Stimulated activated CD4-positive, alpha-beta T cell treated with anti-CD3 and anti-CD28 coated beads, Interleukin-4, amount 100 ng/mL, for 48 hours (primary cell): ENCODE measurements at places on chromosomes 4 and X.

DNA sequence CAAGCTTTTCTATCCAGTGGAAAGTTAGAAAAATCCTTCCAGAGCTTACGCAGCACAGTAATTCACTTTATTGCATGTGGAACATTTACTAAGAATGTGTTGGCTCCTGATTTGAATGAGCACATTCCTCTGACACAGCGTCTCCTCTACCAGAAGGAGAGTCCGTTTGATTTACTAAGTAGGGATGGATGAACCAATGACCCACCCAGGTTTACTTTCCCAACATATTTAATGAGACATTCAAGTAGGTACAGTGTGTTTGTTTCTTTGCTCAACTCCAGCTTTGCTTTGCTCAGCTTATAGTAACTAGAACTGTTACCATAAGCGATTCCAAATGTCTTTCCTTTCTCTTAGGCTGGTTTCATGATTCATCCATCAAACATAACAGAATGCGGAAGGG lies 161.7 kb downstream of the SMARCA1 start:
- no peak for DNase-seq

- DNase-seq = no peak
Observed at GRCh38 chr4:1638873-1639272, 45.2 kb downstream of the FAM53A start.

DNA sequence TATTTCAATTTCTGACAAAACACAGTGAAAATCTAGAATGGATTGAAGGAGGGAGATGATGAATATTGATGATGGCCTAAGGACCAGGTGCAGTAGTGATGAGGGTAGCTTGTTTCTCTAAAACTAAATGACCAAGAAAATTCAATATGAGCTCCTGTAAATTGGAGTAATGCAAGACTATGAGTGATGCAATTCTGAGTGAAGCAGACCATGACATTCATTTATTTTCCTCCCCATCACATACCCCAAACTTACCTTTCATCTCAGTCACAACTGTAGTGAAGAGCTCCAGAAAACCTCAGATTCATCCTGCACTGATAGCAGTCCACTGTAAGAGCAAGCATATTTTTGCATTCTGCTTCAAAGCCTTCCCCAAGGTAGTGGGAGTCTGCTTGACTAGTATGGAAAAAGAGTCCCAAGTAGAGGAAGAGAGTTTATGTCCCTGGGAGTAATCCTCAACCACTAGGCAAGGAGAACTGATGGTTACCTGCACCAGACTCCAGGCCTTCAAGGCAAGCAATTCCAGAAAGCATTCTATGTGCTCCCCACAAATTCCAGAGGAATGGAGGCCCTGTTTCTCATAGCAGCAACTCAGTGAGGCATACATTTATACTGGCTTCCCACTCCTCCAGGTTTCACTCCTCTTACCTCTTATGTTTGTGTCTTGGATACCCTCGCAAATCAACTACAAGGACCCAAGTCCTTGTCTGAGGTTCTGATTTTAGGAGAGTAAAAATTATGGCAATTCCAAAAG lies 47.2 kb downstream of the CXCL1 start:
- DNase-seq = no peak

- DNase-seq = peak; percentile 6
Observed at GRCh38 chr4:184762100-184762499, 28.2 kb upstream of the CENPU start.

GRCh38 chrX:27660878-27661277 lies 70.7 kb downstream of the DCAF8L2 start:
- DNase-seq = no peak

DNA sequence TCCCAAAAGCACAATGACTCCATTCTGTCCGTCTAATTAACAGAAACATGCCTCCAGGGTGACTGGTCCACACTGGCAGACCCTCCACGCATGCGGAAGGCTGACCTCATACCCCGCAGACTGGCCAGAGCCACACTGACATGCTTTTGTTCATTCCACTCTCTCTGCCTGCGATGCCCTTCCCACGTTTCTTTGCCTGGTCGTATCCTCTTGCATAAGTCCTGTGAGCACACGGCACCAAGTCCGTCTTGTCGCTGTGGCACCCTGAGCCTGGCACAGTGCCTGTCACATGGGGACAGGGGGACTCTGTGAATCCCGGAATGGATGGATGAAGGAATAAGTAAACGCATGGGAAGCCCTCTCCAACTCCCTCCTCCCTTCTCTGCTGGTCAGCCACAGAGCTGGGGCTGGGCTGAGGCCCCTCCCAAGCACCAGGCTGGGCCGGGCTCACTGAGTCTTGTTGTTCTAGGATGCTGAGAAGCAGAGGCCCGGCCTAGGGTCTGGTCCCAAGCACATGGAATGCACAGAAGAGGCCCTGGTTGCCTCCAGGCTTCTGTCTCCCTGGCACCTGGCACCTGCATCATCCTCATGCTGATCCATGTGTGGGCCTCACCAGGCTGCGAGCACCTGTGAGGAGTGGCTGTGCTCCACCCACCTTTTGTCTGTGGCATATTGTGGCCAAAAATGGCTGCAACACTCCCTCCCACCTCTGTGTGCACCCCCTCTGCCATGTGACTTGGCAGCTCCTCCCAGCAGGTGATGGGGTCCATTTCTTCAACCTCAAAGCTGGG lies 38.9 kb upstream of the C4orf50 start:
- no peak for DNase-seq

- peak; percentile 6 for DNase-seq
Observed at GRCh38 chrX:74492720-74493201, 71.5 kb downstream of the SLC16A2 start.

- DNase-seq = no peak
Observed at GRCh38 chrX:19361701-19362100, 18.0 kb downstream of the PDHA1 start.

GRCh38 chr4:158121161-158121579 lies 51.7 kb downstream of the GASK1B start:
- DNase-seq = no peak

DNA sequence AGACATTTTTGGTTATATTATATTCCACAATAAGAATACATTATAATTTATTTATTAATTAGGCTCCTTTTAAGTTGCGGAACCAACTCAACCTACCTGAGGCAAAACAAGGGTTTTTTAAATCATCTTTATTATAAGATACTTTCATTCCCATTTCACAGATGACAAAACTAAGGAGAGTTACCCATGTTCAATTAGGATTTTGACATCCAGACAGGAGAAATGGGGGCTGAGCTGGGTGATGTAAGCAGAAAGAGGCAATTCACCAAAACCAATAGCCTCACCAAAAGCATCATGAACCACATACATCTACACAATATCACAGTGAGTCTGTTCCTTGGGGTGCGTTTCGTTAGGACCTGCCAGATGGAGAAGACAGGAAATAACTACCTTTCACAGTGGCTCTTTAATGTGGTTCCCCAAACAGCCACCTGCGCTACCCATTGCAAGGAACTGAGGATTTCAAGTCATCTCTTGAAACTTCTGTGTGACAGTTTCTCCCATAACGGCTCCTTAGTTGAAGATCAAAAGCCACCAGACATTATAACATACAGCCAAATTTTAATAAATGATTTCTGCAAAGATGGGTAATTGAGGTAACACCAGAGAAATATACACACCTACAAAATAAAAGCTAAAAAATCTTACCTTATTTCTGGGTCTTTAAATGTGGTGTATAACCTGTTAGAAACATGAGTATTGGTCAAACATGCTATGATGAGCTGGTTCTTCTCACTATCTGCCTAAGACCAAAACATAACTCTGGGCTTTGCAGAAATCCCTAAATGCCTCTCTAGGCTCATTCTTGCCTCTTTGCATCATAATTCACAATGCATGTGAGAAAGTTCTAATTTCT lies 190.6 kb upstream of the LEF1 start:
- no peak for DNase-seq

- DNase-seq = no peak
Observed at GRCh38 chr4:81494031-81494431, 22.3 kb upstream of the RASGEF1B start.

- DNase-seq = no peak
Observed at GRCh38 chr4:87108142-87108546, 112.3 kb downstream of the KLHL8 start.

DNA sequence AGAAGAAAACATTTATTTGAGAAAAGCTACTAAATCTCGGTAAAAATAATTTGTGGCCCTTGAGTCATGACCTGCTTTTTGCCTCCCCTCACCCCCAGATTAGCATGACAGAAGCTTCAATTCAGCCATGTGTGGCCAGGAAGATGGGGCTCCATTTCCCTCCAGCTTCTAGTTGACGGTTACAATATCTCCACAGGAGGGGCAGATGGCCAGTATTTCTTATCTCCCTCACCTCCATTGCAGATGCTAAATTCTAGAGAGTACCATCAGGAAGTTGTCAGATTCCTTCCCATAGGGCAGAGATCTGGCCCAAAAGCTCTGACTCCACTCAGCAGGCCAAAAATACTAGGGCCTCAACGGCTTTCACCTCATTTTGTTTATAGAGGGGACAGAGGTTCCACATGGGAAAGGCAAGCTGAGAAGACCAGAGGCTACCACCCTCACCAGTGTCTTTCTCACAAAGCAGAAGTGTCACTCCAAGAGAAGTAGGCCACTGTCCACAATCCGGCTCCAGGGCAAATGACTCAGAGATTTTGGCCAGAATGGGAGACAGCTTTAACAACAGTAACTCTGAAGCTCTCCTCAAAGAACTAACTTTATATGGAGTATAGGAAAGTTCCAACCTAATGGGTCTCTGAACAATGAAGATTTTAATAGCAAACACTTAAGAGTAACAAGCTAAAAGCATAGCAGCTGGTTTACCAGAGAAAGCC lies 108.3 kb downstream of the TBC1D19 start:
- no peak for DNase-seq

- no peak for DNase-seq
Observed at GRCh38 chrX:31251336-31251735, 179.5 kb upstream of the FTHL17 start.

DNA sequence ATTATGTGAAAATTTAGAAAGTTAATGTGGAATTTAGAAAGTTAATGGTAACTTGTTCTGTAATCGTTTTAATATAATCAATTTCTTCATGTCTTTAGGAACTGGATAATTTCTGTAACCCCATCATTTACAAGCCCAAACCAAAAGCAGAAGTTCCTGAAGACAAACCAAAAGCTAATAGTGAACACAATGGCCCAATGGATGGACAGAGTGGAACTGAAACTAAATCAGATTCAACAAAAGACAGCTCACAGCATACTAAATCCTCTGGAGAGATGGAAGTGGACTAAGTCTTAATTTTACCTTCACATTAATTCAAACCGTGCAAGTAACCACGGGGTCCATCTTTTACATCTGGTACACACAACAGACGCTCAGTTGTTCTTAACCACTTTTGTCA lies 48.1 kb upstream of the PLK4 start:
- DNase-seq = no peak

GRCh38 chr4:155450676-155451075 lies 73.9 kb upstream of the MAP9 start:
- no peak for DNase-seq

DNA sequence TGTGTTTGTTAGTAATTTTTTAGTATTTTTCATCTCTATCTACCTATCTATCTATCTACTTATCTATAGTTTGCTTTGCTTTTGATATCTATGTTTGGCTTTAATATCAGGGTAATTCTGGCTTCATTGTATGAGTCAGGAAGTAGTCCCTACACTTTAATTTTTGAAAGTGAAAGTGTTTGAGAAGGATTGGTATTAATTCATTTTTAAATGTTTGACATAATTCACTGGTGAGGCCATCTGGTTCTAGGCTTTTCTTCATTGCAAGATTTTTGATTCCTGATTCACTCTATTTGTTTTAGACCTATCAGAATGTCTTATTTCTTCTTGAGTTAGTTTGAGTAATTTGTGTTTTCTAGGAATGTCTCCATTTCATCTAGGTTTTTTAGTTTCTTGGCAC lies 20.2 kb upstream of the TCP11X2 start:
- DNase-seq = no peak

- no peak for DNase-seq
Observed at GRCh38 chr4:16271411-16271810, 45.1 kb upstream of the TAPT1 start.

DNA sequence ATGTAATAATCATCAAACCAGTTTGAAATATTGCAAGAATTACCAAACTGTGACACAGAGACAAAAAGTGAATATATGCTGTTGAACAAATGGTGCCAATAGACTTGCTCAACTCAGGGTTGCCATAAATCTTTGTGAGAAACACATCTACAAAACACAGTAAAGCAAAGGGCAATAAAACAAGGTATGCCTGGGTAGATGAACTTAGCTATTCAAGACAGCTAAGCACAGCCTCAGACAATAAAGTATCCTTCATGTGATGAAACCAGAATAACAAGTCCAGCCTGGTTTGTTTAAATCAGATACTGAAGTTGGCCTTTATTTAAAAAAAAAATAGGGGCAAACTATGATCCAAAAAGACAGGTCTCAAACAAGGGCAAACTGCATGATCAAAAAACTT lies 19.2 kb downstream of the LAMTOR3 start:
- DNase-seq = no peak

DNA sequence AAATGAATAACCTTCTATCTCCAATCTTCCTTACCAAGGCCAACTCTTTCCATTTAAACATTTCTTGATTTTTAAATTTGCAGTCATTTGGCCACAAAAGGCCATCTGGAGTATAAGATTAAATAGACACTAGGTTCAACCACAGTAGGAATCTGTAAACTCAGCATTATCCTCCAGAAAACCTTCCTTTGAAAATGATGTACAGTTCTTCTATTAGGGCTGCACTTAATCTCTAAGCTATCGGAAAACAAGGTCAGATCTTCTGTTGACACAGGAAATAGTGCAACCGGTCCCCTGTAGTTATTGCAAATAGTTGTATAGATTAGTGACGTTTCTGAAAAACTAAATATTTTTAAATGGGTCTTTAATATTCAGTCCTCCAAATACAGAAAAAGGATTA lies 359.0 kb upstream of the ATOH1 start:
- no peak for DNase-seq

GRCh38 chr4:132383571-132384199 lies 765.4 kb upstream of the PCDH10 start:
- no peak for DNase-seq

DNA sequence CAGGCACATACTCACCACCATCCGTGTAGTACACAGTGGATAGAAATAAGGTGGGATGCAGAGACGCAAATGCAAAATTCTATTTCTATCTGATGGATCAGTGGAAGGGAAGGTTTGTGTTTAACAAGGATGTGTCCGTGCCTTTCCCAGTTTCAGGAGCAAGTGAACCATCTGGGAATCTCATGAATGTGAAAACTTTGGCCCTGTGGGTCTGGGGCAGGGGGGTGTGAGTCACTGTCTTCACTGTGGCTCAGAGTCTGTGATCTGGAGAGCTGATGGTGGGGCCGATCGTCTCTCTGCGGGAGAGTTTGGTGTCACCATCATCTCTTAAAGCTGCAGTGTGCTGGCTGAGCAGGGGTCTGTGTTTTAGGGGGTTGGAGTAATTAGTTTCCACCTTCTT lies 179.3 kb upstream of the STS start:
- no peak for DNase-seq

GRCh38 chrX:110852180-110852579 lies 56.6 kb upstream of the CHRDL1 start:
- no peak for DNase-seq

DNA sequence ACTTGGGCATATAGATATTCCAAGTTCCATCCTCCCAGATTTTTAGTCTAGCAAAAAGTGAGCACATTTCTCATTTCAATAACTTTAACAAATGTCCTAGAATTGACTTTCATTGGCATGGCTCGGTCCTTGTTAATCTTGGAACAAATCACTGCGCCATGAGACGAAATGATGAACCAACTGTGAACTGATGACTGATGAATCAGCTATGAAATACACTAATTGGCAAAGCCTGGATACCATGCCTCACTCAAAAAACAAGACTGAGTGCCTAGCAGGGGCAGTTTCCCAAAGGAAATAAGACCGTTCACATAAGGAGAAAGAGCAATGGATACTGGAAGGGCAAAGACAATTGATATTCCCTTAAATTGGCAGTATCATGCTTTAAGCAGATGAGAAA lies 248.6 kb upstream of the VEGFC start:
- no peak for DNase-seq

GRCh38 chr4:43394976-43395375 lies 502.5 kb downstream of the GRXCR1 start:
- DNase-seq = no peak
